Activated T-cell treated with anti-CD3 and anti-CD28 coated beads, Interleukin-2, amount 50 U/mL, for 24 hours (primary cell): ENCODE measurements at places on chromosomes 1 and 21.

DNA sequence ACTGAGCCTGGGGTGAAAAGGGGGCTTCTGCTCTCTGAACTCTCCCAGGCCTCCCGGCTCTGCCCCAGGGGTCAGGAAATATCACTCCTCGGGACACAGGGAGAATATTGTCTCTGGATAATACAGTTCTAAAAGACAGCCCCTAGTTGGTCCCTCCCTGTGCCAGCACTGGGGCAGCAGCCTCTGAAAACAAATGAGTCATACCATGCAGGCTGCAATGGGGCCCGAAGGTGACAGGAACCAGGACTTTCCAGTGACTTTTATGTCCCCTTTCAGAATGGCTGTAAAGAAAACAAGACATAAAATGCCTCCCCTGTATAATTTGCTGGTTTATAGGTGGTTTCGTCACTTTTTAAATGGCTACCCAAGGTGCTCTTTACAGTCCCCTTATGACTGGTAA is 360.0 kb downstream of the NPHP4 start:
- DNase-seq, result no peak

GRCh38 chr21:45607909-45608295 is 35.6 kb upstream of the PCBP3 start:
- peak; percentile 19 for DNase-seq

GRCh38 chr21:42285569-42286245 is 29.5 kb downstream of the TFF3 start:
- DNase-seq, result no peak

DNA sequence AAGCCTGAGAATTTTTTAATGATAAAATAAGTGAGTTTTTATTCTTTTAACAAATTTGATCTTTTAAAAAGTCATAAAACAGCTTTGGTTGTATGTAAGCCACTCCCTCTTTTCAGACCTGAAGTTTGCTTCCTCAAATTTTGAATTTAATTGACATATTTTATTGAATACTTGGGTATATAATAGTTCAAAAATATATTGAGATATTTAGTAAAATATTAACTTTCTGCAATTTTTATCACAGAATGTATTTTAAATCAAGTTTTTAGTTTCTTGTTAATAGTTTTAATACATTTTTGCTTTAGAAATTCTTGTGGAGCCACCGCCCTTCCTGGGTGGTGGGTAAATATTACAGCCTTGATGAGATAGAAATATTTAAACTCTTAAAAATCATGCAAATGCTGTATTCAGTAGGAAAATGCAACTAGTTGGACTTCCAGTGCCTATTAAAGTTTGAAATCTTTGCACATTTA is 867 bp downstream of the PTPRC start:
- DNase-seq, result no peak

- no peak for DNase-seq
Measured at GRCh38 chr1:184739796-184740195, 14.9 kb downstream of the EDEM3 start.

DNA sequence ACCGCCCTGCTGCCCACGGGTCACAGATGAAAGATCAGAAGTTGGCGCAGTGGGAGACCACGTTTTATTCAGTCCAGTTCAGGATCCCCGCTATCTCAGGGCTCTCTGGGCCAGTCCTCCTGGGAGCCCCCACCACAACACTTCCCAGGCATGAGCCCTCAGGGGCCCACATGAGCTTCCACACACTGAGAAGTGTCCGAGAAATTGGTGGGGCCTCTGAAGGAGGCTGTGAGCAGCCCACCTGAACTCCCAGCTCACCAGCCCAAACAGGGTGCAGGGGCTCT is 12.1 kb downstream of the TRIM46 start:
- no peak for DNase-seq

GRCh38 chr1:217003355-217003754 is 280.1 kb upstream of the ESRRG start:
- no peak for DNase-seq

DNA sequence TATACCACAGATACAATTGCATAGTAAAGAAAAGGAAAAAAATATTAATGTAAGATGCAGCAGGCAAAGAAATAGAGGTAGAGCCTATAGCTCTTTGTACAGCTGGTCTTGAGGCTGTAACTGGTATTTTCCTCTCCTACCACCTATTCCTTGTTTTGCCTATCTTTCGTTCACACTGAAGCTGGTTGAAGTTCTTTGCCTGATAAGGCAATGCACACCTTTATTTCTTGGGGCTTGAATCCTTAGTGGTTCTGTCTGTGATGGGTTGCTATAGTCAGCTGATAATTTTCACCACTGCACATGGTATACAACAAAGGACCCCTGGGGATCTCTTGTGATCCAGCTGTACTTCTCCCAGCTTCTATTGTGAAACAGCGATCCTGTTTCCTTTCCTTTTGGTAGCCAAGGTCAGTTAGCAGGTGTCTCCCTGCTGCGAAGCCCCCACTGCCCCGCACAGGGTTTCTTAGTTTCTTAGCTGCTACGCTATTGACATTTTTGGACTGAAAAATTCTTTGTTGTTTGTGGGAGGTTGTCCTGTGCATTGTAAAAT is 9.9 kb upstream of the TSNAX start:
- no peak for DNase-seq

DNA sequence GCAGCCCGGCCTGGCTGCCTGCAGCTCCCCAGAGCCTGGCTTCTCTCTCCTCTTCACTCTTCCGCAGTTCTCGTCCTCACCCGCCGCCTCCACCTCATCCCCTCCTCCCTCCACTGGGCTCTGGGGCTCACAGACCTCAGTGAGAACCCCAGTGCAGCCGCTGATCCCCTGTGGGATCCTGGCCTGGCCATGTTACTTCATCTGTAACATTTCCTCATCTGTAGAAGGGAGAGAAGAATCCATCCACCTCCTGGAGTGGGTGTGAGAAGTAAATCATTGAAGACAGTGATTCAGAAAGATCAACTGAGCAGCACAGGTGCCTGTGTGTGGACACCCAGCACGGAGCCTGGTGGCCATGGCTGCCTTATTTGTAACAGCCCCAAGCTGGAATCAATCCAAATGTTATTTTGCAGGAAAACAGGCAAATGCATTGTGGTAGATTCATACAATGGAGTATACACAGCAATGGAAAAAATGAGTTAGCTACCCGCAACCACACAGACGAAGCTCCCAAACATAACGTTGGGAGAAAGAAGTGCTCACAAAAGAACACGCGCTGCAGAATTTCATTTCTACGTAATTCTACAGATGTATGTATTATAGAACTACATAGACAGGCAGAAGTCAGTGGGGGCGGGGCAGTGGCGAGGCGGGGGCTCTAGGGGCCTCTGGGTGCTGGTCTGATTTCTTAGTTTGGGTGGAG is 8.7 kb downstream of the LAPTM5 start:
- DNase-seq, result peak; percentile 70

DNA sequence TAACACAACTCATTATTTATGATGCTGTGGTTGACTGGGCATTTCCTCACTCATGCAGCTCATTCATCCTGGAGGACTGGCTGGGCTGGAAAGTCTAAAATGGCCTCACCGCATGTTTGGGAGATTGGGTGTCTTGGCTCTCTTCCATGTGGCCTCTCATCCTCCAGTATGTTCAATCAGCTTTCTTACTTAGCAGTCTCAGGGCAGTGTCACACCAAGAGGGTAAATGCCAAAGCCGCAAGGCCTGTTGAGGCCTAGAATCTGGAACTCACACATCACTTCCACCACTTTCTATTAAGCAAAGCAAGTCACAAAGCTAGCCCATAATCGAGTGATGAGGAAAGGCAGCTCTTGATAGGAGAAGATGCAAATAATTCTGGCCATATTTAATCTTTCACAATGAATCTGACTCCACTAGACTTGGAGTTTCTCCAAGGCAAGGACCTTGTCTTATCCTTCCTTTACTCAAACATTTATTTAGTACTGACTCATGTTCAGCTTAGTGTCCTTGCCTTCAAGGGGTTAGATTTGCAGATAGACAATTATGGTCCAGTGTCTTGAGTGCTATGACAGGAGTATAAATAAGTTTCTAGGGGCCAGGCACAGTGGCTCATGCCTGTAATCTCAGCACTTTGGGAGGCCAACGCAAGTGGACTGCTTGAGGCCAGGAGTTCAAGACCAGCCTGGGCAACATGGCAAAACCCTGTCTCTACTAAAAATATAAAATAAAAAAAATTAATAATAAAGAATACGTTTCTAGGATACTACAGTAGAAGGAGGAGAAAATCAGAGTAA is 45.1 kb downstream of the TMEM53 start:
- DNase-seq, result no peak

- DNase-seq, result no peak
Measured at GRCh38 chr1:180842052-180842451, 70.6 kb upstream of the KIAA1614 start.

DNA sequence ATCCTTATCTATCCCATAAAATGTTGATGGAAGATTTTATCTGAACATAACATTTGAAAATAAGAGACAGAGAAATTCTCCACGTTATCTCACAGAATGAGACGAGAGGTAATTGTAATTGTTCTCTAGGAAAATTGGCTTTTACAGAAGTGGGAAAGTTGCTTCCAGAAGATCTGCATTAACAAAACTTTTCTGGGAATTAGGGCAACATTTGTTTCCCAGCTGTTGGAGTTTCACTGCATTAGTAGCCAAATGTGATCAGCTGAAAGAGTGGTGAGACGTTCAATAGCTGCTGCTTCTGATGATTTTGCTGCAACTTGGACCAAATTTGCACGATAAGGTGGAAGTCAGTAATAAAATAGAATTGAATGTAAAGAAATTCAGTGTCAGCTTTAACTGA is 7.6 kb downstream of the CHODL start:
- no peak for DNase-seq

- no peak for DNase-seq
Measured at GRCh38 chr1:169184812-169185211, 78.3 kb downstream of the ATP1B1 start.

DNA sequence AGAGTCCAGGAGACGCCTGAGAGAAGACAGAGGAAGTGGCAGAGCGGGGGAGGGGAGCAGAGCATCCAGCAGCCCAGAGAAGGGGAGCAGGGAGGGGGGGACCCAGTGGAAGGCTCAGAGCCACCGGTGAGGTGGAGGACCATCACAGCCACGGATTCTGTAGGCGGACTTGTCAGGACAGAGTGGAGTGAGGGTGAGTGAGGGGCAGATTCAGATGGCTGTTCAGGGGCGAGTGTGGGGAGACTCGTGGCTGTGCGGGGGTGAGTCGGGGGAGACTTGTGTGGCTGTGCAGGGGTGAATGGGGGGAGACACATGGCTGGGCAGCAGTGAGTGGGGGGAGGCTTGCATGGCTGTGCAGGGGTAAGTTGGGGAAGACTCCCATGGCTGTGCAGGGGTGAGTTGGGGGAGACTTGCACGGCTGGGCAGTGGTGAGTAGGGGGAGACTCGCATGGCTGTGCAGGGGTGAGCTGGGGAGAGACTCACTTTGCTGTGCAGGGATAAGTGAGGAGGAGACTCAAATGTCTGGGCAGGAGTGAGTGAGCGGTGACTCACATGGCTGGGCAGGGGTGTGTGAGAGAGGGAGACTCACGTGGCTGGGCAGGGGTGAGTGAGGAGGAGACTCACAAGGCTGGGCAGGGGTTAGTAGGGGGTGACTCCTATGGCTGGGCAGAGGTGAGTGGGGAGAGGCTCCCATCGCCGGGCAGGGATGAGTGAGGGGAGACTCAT is 56.8 kb upstream of the ABCG1 start:
- DNase-seq, result no peak

DNA sequence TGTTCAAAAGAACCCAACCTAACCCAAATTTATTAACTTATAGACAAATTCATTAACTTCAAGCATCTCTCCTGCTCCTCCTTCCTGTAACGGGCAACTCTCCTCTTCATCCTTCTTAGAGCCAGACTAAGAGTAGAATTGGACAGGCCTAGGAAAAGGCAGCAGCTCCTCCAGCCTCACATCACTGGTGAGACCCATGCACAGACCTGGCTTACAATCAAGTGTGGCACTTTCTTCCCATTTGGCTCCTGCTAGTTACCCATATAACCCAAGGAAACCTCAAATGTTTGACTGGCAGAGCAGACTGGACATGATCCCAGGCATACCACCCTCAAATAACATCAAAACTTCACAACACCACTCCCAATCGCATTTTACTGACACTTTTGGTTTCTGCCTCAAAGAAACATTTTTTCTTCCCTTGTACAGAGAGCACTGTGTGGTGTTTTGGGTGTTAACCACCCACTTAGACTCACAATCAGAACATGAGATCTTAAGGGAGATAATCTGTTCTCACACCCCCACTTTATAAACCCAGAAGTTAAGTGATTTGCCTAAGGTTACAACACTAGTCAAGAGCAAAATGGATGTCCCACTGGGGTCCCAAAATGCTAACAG is 101.4 kb downstream of the SIPA1L2 start:
- no peak for DNase-seq

- DNase-seq, result no peak
Measured at GRCh38 chr1:66237042-66237441, 296.9 kb upstream of the SGIP1 start.

- DNase-seq, result no peak
Measured at GRCh38 chr1:199067483-199067882, 428.6 kb downstream of the PTPRC start.

GRCh38 chr1:48532976-48533375 is 61.0 kb upstream of the SPATA6 start:
- DNase-seq, result no peak

- DNase-seq, result no peak
Measured at GRCh38 chr21:44006656-44007055, 5.5 kb upstream of the TRAPPC10 start.

GRCh38 chr1:61081686-61082310 is 563 bp upstream of the NFIA start:
- DNase-seq, result peak; percentile 77

DNA sequence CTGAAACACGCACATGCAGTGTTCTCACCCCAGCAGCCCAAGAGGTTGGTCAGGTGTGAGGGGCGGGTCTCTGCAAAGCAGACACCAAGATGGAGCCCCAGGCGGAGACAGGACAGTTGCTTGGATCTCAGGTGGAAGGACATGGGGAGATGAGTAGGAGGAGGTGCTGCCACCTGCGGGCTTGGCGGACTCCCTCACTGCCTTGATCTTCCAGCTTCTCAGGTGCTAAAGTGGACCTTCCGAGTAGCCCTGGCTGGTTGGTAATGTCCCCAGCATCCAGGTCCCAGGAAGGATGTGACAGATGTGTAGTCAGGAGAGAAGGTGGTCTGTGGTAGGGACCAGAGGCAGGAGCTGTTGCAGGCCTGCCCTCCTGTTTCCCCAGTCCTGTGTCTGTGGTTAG is 114.1 kb downstream of the AJAP1 start:
- no peak for DNase-seq

- DNase-seq, result no peak
Measured at GRCh38 chr1:33762962-33763361, 100.9 kb upstream of the HMGB4 start.

- DNase-seq, result peak; percentile 92
Measured at GRCh38 chr1:2044510-2045319, 5.5 kb upstream of the PRKCZ start.

DNA sequence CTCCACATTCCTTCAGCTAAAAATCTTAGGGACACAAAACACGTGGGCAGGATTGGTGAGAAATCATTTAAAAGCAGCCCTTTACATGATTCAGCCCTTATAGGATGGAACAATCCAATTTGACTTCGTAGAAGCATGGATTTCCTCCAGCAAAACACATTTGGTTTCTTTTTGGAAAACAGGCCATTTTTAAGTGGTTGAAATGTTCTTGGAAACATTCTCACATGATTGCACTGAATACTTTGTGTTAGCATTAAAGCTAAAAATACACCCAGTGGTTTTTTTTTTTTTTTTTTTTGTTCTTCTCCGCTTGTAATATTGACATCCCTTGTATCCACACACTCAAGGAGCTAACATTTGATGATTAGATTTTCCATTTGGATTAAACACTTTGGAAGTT is 42.1 kb upstream of the ABCG1 start:
- DNase-seq, result no peak
